Effector CD4-positive, alpha-beta T cell (primary cell): ENCODE measurements at places on chromosomes 5 and 9.

DNA sequence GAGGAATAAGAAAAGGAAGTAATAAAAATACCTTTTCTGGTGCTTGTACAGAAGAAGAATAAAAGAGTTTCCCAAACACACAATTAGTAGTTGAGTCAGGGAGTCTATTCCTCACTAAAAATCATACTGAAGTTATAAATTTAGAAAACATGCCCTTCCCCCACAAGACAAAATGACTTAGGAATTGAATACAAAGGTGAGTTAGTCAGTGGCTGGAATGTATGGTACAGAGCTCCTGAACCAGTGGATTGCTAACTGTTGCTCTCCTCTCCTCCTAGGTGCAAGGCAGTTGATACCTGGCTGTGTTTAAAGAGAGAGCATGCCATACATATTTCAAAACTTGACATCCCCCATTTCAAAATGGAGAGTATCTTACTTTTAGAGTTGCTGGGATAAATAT lies 1.9 kb downstream of the GDA start:
- DNase-seq, result no peak

DNA sequence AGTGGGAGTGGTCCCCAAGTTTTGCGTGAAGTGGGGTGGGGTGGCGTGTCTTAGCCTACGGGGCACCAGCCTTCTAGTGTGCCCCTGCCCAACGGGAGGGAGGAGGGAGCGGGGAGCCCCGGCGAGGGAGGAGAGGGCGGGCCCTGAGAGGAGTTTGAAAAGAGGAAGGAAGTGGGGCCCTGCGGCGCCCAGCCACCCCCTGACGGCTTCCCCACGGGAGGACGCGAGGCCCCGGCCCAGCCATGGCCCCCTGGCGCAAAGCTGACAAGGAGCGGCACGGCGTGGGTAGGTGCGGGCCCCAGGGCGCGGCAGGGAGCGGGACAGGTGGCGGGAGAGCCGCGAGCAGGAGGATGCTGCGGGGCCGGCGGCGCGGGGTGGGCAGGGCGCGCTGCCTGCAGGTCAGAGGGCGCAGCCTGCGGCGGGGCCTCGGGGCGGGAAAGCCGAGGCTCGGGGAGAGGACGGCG lies at the start of gene DOCK2:
DOCK2 (plus strand) TSS at position 191 of the 464 bp plus-strand sequence; CDS start at position 243, 52 bp downstream.
- peak; percentile 44 for DNase-seq

DNA sequence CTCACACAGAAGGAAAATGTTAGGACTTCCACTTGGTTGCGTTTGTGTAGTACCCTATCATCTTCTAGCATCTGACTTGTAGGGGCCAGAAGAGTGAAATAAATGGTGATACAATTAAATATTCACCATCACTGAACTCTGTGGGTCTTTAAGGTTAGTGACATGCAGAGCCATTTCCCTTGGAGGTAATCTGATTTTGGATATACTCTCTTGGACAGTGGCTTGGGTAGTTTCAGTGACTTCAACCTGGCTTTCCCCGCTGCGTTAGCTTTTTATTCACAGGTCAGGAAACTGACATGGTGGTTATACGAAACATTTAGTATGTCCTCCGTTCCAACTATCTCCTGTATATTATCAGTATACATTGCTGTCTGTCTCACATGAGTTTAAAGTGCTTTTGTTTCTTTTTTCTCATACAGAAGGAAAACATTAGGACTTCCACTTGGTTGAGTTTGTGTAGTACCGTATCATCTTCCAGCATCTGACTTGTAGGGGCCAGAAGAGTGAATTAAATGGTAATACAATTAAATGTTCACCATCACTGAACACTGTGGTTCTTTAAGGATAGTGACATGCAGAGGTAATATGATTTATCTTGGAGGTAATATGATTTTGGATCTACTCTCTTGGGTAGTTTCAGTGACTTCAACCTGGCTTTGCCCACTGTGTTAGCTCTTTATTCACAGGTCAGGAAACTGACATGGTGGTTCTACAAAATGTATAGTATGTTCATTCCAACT lies 883.6 kb downstream of the TAF11L14 start:
- DNase-seq, result no peak

DNA sequence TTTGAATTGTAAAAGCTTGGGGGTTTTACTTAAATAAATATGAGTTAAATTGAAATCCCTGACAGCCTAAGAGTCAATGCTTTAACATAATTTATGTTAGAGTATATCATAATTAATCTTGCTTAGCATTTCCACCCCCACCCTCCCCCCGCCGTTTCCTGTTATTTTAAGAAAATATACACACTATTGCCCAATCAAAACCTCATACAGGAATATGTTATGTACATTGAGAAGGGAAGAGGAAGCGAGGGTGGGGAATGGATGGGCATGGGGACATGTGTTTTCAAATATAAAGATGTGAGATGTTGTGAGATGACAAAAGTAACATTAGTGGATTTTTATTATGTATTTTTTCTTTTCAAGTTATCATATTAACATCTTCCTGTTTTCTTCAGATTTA lies 561.1 kb upstream of the MEF2C start:
- no peak for DNase-seq

- peak; percentile 68 for DNase-seq
Measured at GRCh38 chr5:132425009-132425937, 55.8 kb downstream of the SLC22A5 start.

DNA sequence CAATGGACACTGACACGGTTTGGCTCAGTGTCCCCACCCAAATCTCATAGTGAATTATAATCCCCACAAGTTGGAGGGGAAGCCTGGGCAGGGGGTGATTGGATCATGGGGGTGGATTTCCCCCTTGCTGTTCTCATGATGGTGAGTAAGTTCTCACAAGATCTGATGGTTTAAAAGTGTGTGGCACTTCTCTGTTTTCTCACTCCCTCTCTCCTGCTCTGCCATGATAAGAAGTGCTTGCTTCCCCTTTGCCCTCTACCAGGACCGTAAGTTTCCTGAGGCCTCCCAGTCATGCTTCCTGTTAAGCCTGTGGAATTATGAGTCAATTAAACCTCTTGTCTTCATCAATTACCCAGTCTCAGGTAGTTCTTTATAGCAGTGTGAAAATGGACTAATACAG lies 115.8 kb upstream of the KIF2A start:
- no peak for DNase-seq

GRCh38 chr9:26033336-26033735 lies 355.1 kb upstream of the TUSC1 start:
- DNase-seq, result no peak

DNA sequence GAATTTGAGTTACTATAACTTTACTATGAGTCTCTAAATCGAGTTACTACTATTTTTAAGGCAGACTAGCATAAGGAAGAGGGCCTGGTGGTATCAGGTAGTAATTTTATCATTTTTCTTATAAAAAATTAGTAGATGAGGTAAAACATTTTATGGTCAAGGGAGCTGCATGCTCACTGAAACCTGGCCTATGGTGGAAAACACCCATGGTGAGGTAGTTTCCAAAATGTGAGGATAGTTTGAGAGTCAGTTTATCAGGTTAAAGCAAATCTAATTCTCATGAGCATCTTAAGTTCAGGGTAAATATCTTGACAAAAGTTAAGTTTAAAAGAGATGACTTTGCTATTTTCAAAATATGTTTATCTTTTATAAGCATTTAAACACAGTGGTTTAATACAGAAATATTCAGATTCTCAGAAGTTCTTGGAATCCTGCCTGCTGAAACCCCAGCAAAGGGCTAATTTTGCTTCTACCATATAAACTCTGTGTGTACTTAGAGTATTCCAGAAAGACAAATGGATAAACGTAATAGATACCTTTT lies 10.0 kb downstream of the DDX4 start:
- no peak for DNase-seq

- no peak for DNase-seq
Measured at GRCh38 chr9:87786423-87786822, 60.5 kb downstream of the CTSL start.
